Stimulated activated CD8-positive, alpha-beta memory T cell treated with anti-CD3 and anti-CD28 coated beads, Interleukin-15, amount 100 ng/mL, for 1 hour (primary cell): ENCODE measurements at places on chromosomes 16 and 17.

- no peak for DNase-seq
These were observed 17.0 kb downstream of the CRYM start for GRCh38 chr16:21260870-21261791.

- DNase-seq = no peak
These were observed 9.1 kb downstream of the TMEM208 start for GRCh38 chr16:67235816-67236562.

GRCh38 chr17:49871211-49871610 is 23.3 kb upstream of the TAC4 start:
- DNase-seq = no peak

- DNase-seq = no peak
These were observed 20.2 kb upstream of the C1QL1 start for GRCh38 chr17:44988044-44988942.

GRCh38 chr17:57275071-57275764 is 18.9 kb downstream of the MSI2 start:
- DNase-seq = no peak

DNA sequence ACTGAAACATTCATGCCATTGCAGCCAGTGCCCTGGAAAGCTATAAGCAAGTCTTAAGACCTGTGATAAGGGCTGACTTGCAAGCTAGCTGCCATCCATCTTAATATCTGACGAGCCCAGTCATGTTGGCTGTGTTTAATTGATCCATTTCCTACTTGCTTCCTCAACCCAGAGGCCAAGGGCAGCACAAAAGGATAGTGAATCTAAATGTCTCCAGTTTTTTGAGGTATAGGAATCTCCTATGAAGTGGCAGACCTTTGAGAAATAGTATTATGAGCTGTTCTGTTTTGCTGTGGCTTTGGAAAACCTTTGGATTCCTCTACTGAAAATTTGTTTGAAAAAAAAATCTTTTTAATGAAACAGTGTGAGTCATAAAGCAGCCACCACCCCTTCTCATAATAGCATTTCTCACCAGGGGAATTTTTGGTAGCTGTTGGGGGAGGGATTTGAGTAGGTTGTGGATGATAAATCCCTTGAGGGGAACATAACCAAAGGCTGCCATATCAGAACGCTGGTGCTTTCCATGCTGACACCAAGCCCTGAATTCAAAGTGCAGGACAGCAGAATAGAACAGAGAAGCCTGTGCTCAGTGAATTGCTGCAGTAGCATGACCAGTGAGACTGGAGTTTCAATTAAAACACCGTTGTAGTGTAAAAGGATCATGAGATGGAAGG is 12.9 kb downstream of the ZNRF1 start:
- no peak for DNase-seq

GRCh38 chr17:1880851-1881630 is 51.2 kb downstream of the RPA1 start:
- DNase-seq = no peak

DNA sequence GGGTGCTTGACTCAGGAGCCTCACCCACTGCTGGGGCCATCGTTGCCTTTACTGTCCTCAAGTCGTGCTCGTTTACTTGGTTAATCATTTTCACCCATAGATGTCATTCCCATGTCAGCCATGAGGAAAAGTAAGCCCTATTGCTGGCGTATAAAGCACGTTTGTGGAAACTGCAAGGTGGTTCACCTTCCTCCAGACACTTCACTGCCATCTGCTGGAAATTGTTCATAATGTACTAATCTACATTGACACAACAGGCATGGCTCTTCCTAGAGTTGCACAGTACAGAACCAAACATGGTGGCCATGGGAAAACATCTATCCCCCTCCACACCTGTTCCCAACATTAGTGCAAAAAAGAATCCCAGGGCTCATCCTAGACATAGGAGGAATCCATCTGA is 116.6 kb downstream of the ZNF18 start:
- no peak for DNase-seq

DNA sequence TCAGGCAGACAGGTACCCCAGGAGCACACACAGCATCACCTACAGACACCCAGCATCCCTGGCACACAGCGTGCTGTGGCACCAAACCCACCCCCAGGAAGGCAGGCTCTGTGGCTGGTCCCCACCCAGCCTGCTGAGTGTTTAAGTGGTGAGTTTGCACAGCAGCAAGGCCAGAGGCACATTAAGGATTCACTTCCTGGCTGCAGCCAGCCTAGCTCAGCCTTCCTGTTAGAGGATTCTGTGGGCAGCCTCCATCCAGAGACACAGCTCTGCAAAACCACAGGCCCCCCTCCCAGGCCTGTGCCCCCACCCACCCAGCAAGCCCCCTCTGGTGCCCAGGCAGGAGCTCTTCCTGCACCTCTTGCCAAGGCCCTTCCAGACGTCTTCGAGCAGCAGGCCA is 36.1 kb upstream of the PHB1 start:
- no peak for DNase-seq

GRCh38 chr17:47605011-47605410 is 44.7 kb upstream of the KPNB1 start:
- DNase-seq = no peak

- DNase-seq = no peak
These were observed 49.9 kb downstream of the MAP2K4 start for GRCh38 chr17:12070561-12070960.

GRCh38 chr16:72853575-72854266 is 194.2 kb downstream of the ZFHX3 start:
- DNase-seq = no peak

DNA sequence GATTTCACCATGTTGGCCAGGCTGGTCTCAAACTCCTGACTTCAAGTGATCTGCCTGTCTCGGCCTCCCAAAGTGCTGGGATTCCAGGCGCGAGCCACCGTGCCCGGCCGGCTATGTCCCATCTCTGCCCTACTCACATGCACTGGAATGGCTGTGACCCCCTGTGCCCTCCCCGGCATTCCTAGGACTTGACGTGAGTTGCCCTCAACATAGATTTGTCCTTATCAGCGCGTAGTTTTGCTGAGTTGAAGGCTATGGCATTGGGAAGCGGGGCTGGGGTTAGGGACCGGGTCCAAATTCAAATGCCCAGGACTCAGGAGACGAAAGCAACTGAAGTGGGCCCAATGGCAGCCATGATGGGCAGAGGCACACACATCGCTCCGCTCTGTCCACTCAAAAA is 5.8 kb downstream of the UNC13D start:
- no peak for DNase-seq

GRCh38 chr16:88879788-88880055 is 13.3 kb upstream of the PABPN1L start:
- DNase-seq = no peak

DNA sequence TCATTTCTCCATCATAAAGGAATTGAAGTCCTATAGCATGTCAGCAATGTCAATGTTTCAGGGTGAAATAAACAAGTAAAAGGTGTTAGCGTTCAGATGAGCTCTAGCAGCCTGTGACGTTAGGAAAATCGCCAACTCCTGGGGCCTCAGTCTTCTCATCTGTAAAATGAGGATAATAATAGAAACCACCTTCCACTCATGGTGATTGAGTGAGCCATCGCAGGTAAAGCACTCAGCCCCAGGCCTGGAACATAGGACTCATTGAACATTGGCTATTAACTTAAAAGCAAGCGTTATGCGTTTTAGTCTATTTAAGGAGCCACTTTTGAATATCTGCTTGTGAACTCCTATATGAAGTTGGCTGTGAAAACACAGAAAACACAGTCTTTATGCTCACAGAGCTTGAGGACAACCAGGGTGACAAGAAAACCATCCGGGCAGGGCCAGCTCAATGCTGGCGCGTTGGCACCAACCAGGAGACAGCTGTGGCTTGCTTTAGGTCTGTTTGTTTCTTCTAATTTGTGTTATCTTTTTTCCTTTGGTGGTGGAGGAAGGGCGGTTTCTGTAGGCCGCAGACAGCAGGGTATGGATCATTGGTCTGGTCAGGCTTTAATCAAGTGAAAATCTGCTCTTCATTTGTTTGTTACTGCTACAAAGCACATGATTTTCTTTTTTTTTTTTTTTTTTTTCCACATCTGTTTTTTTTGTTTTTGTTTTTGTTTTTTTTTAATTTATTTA is 35.7 kb upstream of the MED9 start:
- DNase-seq = no peak

GRCh38 chr17:35129154-35129972 is 7.9 kb downstream of the FNDC8 start:
- DNase-seq = no peak

GRCh38 chr16:12201216-12201615 is 224.7 kb downstream of the SNX29 start:
- no peak for DNase-seq

- DNase-seq = no peak
These were observed 12.5 kb upstream of the ATP2A3 start for GRCh38 chr17:3976675-3977171.

- no peak for DNase-seq
These were observed 892 bp upstream of the KIAA0513 start for GRCh38 chr16:85026703-85027102.

DNA sequence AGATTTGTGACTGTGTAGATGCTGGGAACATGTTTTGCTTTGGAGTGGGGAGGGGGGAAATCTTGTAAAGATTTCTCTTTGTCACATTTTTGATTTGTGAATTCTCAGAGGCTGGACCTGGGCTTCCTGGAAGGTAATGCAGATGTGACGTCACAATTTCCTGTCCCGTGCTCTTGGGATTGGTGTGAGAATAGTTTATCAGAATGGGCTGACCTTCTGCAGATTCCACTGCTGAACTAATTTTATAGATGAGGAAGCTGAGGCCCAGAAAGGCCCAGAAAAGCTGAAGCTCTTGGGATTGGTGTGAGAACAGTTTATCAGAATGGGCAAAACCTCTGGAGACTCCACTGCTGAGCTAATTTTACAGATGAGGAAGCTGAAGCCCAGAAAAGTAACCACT is 34.0 kb downstream of the HS3ST3B1 start:
- DNase-seq = no peak

DNA sequence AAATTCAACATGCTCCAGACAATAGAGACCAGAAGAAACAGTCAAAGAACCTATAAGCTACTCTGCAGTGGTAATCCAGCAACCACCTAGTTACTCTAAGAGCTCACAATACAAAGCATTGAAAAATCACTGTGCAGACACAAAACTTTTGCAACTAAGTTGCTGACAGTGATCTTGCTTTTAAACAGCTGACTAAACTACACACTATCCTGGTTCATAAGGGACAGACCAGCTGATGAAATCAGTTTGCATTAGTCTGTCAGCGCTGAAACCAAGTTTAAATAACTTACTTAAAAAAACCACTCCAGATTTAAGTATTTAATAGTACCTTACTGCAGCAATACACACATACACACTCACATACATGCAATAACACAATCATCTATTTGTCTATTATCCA is 4.6 kb downstream of the VEZF1 start:
- no peak for DNase-seq

DNA sequence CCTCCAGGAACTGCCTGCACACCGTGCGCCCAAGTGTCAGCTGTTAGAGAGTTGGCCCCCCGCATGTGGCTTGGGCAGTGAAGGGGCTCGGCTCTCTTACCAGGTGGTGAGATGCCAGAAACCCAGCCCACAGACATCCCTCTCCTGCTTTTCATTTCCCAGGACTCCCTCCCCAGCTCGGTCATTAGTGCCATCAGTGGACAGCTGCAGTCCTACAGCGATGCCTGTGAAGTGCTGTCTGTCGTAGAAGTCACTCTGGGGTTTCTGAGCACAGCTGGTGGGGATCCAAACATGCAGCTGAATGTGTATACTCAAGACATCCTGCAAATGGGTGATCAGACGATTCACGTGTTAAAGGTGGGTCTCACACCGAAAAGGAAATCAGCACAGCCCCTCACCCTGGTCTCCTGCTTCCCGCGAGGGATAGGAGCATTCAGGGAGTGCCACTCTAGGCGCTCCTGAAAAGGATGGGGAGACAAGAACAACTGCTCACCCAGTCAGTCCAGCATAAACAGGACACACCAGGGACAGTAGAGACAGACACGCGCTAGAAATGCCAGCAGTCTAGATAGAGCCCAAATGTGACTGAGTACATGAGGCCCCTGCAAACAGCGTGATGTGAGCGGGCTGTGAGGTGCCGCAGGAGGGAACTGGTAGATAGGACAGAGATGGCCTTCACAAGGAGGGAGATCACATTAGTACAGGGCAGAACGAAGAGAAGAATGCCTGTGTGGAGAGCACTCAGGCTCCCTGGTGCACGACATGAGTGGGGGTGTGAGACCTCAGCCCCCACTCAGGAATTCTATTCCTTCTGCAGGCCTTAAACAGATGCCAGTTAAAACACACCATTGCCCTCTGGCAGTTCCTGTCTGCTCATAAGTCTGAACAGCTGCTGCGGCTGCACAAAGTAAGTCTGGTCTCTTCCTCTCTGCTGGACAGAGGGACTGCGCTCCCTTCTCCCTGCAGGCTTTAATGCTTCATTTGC is 25.7 kb upstream of the ENDOV start:
- no peak for DNase-seq

DNA sequence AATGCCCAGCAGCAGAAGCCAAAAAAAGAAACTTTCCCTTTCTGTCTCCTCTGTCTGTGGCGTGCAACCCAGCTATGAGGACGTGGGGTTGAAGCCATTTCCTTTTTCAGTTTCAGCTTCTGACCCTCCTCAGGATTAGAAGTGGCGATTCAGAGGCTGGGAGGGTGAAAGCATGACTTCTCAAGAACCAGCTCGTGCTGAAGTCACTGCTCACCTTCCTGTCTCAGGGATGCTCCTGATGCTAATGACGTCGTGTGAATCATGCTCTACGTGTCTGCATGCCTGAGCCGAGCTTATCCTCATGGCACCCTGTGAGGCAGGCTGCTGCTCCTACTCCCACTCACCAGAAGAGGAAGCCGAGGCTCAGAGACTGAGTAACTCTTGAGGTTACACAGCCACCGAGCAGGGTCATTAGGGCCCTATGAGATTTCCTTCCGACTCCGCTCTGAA is 5.7 kb upstream of the LPO start:
- DNase-seq = no peak

- DNase-seq = no peak
These were observed 584 bp upstream of the STAT5B start for GRCh38 chr17:42276609-42277341.

DNA sequence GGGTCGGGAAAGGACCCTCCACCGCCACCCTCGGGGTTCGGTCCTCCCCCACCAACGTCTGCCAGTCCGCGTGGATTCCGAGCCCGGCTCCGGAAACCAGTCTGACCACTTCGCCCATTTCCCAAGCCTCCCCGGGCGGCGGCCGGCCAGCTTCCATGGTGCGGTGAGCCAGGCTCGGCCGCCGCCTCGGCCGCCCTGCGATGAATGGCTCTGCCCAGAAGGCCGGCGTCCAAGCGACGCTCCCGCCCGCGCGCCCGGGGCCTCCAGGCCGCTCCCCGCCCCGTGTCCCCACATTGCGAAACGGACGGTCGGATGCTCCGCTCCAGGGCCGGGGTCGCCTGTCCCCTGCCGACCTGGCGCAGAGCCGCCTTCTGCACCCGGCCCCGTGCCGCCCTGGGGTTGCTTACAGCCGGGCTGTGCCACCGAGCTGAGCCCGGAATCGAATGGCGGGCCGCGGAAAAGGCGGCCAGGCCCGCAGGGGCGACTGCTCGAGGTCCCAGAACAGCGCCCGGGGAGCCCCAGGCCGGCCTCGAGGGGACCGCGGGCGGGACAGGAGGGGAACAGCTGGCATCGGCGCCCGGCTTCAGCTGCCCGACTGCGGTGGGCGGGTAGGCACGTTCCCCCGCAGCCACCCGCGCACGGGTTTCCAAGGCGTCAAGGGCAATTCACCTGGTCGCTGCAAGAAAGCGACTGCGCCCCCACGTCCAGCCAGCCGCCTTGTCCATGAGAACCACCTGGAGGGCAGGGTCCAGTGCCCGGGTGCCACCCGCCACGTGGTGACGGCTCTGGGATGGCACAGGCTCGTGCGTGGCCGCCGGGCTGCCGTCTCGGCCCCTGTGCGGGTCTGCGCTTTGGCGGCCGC is 18.3 kb upstream of the CBX8 start:
- no peak for DNase-seq
